H9 (cell line): ENCODE measurements at places on chromosomes 12 and 14. TPM values are rescaled to one million over a fixed set of nuclear protein-coding genes. Genes with fewer than 3 reads are reported as not detected.
A peak's percentile ranks its signal among the peaks of the same experiment; 100 is the strongest.

DNA sequence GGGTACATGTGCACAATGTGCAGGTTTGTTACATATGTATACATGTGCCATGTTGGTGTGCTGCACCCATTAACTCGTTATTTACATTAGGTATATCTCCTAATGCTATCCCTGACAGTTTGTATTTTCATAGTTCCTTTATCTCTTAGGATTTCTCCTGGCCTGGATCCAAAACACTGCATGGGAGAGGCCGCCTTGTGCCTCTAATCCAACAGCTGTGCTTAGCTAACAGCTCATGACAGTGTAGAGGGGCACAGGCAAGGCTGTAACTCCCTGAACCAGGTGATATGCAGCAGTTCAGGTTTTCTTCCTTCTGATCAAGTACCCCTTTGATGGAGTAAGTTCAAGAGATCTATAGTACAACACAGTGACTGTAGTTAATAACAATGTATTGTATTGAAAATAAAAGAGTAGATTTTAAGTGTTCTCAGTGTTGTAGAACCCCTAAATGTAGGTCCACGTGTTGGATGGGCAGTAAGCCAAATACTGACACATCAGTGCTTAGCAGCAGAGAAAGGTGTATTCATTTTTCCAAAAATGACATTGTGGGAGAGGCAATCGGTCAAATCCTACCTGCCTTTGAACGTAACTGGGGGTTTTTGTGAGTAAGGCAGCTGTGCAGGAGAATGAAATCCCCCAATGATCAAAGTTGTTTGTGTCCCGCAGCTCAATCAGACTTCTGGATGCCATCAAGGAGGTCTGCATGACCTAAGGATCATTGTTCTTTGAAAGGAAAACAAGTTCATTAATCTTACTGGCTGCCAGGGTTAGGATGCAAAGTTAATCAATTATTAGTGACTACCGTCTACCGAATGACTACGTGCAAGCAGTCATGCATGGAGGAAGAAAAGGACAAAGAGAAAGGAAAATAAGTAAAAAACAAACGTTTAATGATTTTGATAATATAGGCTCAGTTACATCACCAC is 89.3 kb upstream of the FGD4 start:
- DNase-seq: no peak

GRCh38 chr12:54195737-54196347 is 7.1 kb upstream of the SMUG1 start:
- no peak for DNase-seq

DNA sequence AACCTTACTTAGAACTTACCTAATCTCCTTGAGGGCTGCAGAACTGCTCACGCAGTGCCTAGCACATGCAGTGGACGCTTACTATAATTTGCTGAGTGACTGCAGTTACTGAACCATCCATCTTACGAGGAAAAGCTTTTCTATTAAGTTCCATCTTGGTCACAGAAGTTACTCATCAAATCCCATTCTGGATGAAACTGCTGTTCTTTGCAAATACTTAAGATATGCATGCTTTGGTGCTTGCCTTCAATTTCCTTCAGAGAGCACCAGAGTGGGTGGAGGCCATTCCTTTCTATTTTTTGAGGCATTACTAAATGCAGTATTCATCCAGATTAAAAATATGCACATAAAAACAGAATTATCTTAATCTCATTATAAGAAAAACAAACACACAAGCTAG is 17.7 kb upstream of the PELI2 start:
- DNase-seq: no peak

DNA sequence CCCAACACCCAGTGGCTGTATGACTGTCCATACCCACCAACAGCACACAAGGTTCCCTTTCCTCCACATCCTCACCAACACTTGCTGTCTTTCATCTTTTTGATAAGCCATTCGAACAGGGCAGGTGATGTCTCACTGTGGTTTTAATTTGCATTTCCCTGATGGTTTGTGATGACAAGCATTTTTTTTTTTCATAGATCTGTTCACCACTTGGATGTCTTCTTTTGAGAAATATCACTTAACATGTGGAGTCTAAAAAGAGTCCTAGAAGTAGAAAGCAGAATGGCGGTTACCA is 198.1 kb upstream of the DIO3 start:
- no peak for DNase-seq

The FAM222A gene
- 2.8 and 3.2 TPM in 2 replicates for total RNA-seq

DNA sequence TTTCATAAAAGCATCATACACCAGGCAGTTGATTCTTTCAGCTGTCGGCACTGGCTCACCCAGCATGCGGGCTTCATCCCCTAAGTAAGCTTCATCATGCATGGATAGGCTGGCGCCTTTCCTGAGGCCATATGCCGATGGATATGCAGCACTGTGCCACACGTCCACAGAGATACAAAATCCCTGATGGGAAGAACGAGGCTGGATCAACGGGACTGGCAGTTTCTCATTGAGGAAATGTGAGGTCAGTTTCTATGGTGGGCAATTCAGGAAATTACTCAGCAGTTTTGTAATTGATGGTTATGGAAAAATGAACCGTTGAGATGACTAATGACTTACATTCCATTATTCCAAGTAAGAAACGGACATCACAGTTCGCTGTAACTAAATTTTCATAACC is 453.8 kb downstream of the TMEM121 start:
- no peak for DNase-seq

- no peak for DNase-seq
These were observed 50.9 kb downstream of the TRPV4 start for GRCh38 chr12:109782326-109782703.

GRCh38 chr12:64600164-64600561 is 10.1 kb upstream of the RASSF3 start:
- no peak for DNase-seq

- DNase-seq: peak; percentile 59
These were observed 1.1 kb downstream of the PAX9 start for GRCh38 chr14:36662543-36663403.
